ENCODE measurements at places on chromosomes 5 and 9. TPM values are rescaled to one million over a fixed set of nuclear protein-coding genes. Genes with fewer than 3 reads are reported as not detected.

The TRIM36 gene
- total RNA-seq = 0.43 TPM

The CLK4 gene
- 28.1 TPM for total RNA-seq

The PHF19 gene
- 50.4 TPM for total RNA-seq

The SPINK1 gene
- not detected for total RNA-seq

The ASS1 gene
- total RNA-seq = 2.7 TPM

The PCDHGA8 gene
- total RNA-seq = 1.6 TPM

Measured in thoracic aorta endothelial cell (primary cell).